ENCODE measurements at places on chromosomes 1 and 21.

- DNase-seq, result peak; percentile 5
These were observed 5.1 kb upstream of the OLFML2B start for GRCh38 chr1:162028726-162029125.

- DNase-seq, result no peak
These were observed 24.9 kb downstream of the NID1 start for GRCh38 chr1:236039740-236040685.

- no peak for DNase-seq
These were observed 52.1 kb upstream of the ADARB1 start for GRCh38 chr21:45022348-45022675.

GRCh38 chr1:41500378-41500777 is 15.9 kb upstream of the EDN2 start:
- no peak for DNase-seq

GRCh38 chr1:201495551-201496295 is 11.2 kb downstream of the CSRP1 start:
- no peak for DNase-seq

DNA sequence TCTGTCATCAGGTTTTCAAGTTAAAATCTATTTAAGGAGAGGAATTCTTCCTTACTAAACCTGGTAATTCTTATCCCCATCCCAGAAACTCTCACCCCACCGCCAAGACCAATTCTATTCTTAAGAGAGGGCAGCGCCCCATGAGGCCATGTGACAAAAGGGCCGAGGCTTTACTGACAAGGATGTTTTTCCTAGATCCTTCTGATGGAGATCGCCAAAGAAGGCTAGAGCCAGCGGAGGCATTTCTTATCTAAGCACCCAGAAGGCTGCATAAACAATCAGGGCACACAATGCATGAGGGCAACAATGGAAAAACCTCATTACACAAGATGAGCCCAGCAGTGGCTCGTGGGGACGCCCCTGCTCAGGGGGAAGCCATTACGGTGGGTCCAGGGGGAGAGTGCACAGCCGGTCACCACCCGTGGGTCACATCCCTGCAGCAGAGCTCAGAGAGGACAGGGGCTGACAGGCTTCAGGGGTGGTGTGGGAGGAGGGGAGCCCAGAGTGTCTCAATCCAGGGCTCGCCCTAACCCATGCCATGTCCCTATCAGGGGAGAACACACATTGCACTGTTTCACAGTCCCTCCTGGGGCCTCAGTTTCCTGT is 88.7 kb downstream of the ITPKB start:
- DNase-seq, result no peak

Data from CD4-positive, alpha-beta T cell treated with Interleukin-21 for 1 hour (primary cell).